Stimulated activated CD8-positive, alpha-beta memory T cell treated with anti-CD3 and anti-CD28 coated beads, Interleukin-7, amount 100 ng/mL, for 1 hour (primary cell): ENCODE measurements at places on chromosomes 3 and 15.

DNA sequence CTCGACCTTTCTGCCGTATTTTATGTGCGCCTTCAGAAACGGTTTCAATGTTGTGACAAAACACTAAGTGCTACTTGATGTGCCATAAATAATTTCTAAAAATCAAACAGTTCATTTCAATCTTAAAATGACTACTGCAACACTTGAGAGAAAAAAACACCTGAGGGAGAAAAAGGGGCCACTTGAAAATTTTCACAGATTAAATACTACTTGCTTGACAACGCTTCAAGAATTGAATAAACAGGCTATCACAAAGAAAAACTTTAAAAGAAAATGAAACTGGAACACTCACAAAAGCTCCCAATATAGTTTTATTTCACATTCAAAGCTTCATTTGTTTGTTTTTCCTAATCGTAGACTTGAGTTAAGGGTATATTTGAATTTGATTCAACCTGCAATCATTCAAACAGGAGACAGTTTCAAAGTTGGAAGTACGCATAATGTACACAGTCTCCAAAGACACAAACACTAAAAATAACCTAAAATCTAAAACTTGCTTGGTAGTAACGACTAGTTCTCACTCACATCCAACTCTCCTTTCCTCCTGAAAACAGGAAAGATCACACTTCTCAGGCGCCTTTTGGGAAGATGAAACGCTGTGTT is 380.7 kb downstream of the ERC2 start:
- DNase-seq = no peak

GRCh38 chr3:124823206-124823605 is 64.0 kb downstream of the ITGB5 start:
- DNase-seq = no peak

GRCh38 chr15:95975212-95975611 is 355.3 kb upstream of the NR2F2 start:
- no peak for DNase-seq

GRCh38 chr15:72801590-72802325 is 18.2 kb upstream of the ADPGK start:
- DNase-seq = no peak

- no peak for DNase-seq
These were observed 381.6 kb downstream of the FOXP1 start for GRCh38 chr3:71201939-71202338.

GRCh38 chr3:167032267-167032876 is 347.7 kb downstream of the ZBBX start:
- no peak for DNase-seq

DNA sequence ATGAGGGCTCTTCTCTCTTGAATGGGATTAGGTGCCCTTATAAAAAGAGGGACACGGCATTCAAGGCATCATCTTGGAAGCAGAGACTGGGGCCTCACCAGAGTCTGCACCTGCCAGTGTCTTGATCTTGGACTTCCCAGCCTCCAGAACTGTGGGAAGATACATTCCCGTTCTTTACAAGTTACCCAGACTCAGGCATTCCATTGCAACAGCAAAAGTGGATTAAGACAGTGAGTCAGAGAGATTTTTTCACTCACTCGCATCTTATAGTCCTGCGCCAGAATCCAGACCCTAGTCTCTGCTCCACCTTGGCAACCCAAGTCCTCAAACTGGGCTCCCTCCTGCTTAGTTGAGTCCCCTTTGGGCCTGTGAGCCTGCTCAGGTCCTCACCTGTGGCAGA is 2.7 kb downstream of the LCTL start:
- no peak for DNase-seq

GRCh38 chr15:86082619-86083380 is 3.1 kb downstream of the AGBL1 start:
- DNase-seq = no peak

GRCh38 chr3:28349469-28350000 is 911 bp upstream of the AZI2 start:
- DNase-seq = no peak

- no peak for DNase-seq
These were observed 34.8 kb upstream of the RAB6B start for GRCh38 chr3:133930341-133930933.

GRCh38 chr3:99920481-99921376 is 103.1 kb downstream of the CMSS1 start:
- no peak for DNase-seq

DNA sequence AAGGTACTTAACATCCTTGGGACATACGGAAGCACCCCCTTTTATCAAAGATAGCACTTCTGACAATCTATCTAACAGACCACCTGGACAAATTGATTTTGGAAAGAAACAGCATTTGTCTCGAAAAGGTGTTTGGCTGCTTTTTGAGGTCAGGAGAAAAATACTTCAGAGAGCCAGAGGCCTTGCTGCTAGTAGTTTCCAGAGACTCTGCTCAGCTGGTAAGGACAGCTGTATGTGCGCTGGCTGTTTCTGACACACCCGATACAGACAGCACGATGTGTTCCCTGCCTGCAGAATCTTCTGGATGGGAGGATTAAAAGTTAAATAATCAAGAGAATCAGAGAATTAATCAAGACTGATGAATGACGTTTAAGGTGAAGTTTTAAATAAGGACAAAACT is 15.6 kb upstream of the GYG1 start:
- DNase-seq = no peak

- DNase-seq = peak; percentile 14
These were observed 5.8 kb upstream of the TOPAZ1 start for GRCh38 chr3:44235604-44236484.

DNA sequence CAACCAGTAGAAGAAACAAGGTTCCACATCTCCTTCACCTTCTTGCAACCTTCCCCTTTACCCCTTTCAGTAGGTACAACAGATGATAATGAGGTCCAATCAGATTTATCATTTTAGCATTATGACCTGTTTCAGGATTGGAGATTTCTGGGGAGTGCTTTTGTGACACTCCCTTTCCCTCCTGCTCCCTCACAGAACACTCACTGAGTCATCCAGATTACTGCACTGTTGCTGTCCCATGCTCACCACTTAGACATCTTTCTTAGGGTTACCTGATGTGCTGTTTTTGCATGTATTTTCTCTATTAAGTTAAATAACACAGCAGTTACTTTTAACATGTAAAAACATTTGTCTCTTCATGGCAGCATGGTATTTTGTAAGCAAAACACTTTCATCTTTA is 118.5 kb downstream of the MFSD1 start:
- DNase-seq = no peak

DNA sequence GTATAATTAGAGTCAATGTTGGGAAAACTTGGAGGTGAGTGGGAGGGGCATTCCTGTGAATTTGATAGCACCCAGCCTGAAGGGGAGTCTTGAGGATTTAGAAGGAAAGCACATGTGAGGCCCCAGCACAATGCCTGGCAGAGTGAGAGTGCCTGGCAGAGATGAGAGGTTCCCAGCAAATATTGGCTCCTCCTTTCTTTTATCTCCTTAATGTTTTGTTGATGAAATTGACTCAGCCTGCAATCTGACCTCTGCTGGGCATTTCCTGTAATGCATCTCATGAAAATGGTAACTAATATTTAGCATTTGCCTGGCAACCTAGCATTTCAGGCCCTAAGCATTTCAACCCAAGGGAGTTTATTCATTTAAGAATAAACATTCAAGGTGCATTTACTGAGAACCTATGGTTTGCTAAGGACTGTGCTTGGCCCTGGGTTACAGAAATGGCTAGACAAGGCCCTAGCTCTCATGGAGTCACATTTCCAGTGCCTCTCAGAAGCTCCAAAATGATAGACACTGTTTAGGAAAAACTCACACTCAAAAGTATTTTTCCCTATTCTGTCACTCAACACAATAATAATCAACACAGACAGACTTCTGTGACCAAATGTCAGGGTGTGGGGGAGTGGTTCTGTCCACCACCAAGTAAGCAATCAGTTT is 19.0 kb downstream of the PDHB start:
- DNase-seq = no peak

- DNase-seq = no peak
These were observed 8.9 kb upstream of the RPS27L start for GRCh38 chr15:63166219-63166618.

- no peak for DNase-seq
These were observed 15.5 kb upstream of the ANXA2 start for GRCh38 chr15:60413231-60413824.

- no peak for DNase-seq
These were observed 157.3 kb downstream of the WNT5A start for GRCh38 chr3:55329849-55330248.

GRCh38 chr3:121624147-121624899 is 31.1 kb downstream of the FBXO40 start:
- DNase-seq = no peak

DNA sequence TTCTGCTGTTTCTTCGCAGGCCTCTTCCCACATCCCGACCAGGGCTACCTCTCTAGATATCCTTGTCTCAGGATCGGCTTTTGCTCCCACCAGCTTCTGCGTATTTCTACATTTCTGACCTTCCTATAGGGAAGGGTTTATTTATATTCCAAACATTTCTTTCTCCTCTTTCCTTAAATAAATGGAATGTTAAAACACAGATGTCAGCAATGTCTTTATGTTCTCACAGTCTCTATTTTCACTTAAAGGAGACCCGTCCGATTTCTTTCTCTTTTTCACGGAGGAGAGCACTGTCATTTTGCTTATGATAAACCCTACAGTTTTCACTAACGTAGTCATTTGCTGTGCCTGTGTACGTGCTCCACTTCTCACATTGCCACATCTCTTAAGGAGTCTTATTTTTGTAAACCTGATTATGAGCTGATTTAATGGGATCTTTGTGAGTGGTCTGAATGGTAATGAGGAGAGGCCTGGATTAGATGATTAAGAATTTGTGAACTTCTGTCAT is 630 bp downstream of the KIF15 start:
- no peak for DNase-seq

DNA sequence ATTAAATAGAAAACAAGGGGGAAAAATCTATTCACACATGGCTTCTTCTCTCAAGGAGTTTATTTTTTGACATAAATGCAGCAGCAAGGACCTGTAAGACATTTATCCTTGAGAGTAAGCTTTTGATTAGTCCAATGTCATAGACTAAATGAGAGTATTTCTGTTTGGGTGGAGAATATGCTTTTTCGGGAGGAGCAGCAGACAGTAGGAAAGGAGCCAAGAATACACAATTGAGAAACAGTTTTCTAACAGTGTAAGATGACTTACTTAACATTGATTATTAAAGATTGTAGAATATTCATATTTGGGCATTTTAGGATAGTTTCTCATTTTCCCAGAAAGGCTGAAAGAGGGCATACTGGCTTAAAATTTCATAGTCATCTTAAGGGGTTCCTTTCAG is 65.9 kb upstream of the PAQR5 start:
- DNase-seq = no peak

DNA sequence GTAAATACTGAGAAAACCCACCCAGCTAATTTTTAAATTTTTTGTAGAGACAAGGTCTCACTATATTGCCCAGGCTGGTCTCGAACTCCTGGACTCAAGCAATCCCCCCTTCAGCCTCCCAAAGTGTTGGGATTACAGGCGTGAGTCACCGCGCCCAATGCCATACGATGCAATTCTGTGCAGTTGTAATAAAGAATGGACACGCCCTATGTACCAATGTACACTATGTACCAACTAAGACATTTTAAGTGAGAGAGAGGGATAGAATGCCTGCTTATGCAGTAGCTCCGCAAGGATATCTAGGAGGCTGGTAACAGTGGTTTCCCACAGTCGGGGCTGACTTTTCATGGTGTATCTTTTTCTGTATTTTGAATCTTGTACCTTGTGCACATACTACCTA is 14.6 kb downstream of the ZNF710 start:
- no peak for DNase-seq

GRCh38 chr15:73146419-73146818 is 94.2 kb downstream of the NEO1 start:
- no peak for DNase-seq

- no peak for DNase-seq
These were observed 8.4 kb upstream of the NR2C2 start for GRCh38 chr3:14938954-14939353.

DNA sequence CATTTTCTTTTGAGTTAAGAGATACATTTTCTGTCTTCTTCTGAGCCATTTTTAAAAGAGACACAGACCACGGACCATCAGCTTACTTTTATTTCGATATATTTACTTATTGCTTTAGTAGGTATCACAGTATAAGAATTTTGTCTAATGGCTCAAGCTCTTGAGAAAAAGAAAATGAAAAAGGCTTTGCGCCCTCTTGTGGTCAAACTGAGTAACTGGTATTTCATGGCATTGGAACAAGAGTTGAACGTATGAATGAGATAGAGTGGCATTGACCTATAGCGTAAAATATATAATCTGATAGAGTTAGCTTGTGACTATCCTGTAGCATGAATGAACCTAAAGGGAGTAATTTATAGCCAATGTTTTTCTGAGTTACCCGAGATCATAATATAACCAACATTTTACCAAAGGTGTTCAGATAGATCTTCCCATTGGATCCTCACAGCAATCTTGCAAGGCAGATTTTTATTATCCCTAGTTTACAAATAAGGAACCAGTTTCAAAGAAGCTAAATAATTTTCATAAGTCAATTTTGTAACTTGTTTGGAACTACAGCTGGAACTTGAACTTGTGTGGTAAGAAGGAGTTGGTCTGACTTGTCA is 154.6 kb downstream of the POLR2M start:
- no peak for DNase-seq

GRCh38 chr3:11548721-11549131 is 95.0 kb downstream of the VGLL4 start:
- no peak for DNase-seq

DNA sequence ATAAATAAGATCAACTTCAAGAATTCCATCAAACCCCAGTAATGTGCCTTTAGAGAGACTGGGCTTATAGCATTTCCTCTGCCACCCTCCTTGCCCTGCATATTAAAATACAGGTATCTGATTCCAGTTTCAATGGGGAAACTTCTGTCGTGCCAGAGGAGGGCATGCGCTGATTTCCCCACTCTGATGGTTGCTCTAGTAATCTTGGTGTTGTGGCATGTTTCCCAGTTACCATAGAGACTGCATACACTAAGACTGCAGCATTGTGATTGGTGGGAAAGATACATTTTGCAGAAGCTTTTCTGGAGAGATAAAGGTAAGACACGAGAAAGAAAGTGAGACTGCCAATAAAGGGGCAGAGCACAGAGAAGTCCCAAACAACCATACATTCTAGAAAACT is 225.6 kb downstream of the TIGIT start:
- DNase-seq = no peak

DNA sequence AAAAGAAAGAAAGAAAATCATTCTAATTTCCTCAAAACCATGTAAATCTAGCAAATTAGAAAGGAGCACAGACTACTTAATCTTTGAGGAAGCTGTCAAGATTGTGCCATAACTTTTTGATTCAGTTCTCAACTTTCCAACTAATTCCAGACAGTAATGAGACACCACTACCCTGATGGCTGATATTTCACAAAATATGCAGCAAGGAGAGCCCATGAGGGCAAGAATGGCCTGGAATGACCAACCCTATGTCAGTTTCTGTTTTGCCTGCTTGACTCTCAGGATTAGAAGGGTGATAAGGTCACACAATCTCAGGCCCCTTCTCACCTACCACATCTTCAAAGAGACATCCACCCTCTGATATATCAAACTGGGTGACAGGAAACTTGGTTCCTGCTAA is 134.7 kb downstream of the MAGI1 start:
- DNase-seq = no peak
